ENCODE measurements at places on chromosomes 7 and 10.

- no peak for DNase-seq
Measured at GRCh38 chr10:84493361-84493760, 165.0 kb downstream of the CCSER2 start.

- DNase-seq = no peak
Measured at GRCh38 chr7:15678653-15679052, 7.8 kb downstream of the MEOX2 start.

GRCh38 chr10:116316503-116316902 is 7.7 kb upstream of the CCDC172 start:
- no peak for DNase-seq

DNA sequence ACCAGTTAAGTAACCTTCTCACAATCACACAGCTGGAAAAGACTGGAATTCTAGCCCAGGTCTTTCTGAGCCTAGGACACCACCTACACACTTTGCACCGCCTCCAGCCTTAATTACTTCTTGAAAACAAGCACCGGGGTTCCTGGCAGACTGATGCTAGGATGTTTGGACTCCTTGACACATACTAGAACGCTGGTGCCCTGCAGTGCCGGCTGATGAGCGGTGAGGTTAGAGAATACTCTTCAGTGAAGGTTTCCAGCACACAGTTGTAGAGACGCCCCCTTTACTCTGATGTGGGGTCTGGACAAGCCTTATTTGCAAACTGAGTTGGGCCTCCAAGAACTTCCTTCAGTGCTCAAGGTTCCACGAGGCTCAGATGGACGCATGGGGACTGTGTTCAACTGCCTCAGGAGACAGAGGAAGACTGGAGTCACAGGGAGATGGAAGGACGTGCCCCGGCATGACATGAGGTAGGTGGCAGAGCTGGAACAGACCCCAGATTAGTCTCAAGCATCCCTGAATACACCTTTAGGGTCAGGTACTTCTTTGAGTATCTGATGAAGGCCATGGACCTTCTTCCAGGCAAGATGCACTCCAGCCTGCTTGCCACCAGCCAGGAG is 89.6 kb downstream of the COBL start:
- DNase-seq = no peak

DNA sequence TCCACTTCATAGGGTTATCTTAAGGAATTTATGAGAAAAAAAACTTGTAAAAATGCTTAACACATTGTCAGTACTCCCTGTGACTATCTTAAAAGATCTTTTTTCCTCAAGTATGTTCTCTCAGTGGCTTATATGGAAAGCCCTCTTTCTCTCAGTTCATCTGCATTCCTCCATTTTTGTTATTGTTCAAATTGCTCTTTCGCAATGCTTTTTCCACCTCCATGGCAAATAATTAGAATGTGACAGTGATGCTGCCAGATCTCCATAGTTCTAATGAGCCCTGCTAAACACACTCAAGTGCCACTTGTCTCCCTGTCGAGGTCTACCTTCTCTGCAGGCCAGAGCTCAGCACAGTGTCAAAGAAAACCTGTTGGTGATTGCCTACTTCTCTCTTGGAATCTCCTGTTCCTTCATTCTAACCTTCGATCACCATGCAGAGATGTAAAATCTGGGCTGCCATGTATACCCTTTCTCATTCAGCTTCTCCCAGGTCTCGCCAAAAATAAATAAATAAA is 37.2 kb upstream of the ABCB5 start:
- DNase-seq = no peak

- DNase-seq = no peak
Measured at GRCh38 chr7:121689749-121690148, 183.2 kb upstream of the PTPRZ1 start.

DNA sequence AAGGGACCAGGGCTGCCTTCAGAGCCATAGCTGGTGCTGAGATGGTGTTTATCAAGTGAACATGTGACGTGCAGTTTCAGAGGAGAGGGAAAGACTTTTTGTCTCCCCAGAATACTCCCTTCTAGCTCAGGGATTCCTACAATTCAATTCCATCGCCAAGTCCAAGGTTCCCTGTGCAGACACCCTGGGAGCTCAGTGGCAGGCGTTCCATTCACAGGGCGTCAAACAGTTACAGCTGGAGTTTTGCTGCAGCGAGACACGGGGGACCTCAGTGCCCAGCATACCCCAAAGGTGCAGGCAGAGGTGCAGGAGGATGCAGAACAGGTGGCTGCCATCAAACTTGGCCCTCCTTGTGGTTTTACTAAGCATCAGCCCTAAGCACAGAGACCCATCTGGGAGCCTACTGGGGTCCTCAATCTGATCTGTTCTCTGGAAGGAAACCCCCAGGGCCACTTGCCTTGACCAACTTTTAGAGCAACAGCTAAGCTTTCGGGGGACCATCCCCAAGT is 846 bp upstream of the CALML5 start:
- DNase-seq = no peak

GRCh38 chr10:24901686-24902399 is 50.6 kb downstream of the PRTFDC1 start:
- peak; percentile 61 for DNase-seq

DNA sequence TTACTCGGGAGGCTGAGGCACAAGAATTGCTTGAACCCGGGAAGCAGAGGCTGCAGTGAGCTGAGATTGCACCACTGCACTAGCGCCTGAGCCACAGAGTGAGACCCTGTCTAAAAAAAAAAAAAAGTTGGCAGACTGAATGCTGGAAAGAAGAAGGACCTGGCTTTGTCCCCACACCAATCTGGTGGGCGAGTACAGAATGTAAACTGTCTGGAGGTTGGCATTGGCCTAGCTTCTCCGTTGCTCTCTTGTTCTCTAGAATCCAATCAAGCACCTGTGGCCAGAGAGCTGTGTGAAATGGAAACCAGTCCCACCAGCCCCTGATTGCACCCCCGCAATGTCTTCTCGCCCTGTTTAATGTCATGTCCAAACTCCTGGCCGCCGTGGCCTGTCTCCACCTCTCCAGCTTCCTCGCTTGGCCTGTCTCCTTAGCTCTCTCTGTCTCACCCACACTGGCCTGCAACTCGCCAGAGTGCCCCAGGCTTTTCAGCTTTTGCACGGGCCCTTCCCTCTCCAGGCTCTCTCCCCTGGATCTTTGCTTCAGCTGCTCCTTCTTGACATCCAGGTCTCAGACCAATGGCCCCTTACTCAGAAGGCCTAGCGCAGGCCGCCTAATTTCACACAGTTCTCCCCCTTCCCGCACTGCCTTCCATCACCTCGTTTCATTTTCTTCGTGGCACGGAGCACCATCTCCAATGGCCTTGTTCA is 670 bp upstream of the AGK start:
- peak; percentile 4 for DNase-seq

- DNase-seq = no peak
Measured at GRCh38 chr10:120229641-120230040, 227.4 kb upstream of the PLPP4 start.

DNA sequence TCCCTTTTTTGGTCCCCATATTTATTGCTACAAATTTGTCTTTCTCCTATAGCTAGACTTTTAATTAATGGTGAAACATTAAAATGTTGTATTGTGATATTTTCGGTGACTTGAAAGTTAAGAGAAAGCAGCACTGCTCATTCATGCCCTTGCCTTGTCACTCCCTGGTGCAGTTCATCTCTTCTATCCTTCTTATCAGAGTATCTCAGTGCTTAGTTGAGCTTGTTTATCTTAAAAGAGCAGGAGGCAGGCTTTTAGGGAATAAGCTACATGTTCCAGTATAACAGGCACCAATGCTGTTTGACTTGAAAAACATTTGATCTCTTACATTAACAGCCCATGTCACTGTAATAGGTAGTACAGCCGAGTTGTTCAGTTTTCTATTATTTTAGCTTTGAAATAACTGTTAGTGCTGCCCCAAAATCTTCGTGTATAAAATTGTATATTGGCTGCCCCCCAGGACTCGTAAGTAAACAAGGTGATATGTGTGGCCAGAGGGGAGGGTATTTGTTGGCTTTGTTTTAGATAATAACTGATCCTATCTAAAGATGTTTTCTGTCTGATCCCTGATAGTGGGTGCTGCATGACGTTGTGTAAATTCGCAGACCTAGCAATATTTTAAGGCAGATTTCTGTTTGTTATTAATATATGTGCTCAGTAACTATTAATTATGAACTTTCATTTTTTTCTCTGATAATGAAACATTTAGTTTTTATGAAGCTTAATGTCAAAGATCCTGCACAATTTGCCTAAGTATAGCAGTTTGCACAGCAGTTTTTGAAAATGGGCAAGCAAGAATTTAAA is 96.5 kb downstream of the BTRC start:
- DNase-seq = no peak

DNA sequence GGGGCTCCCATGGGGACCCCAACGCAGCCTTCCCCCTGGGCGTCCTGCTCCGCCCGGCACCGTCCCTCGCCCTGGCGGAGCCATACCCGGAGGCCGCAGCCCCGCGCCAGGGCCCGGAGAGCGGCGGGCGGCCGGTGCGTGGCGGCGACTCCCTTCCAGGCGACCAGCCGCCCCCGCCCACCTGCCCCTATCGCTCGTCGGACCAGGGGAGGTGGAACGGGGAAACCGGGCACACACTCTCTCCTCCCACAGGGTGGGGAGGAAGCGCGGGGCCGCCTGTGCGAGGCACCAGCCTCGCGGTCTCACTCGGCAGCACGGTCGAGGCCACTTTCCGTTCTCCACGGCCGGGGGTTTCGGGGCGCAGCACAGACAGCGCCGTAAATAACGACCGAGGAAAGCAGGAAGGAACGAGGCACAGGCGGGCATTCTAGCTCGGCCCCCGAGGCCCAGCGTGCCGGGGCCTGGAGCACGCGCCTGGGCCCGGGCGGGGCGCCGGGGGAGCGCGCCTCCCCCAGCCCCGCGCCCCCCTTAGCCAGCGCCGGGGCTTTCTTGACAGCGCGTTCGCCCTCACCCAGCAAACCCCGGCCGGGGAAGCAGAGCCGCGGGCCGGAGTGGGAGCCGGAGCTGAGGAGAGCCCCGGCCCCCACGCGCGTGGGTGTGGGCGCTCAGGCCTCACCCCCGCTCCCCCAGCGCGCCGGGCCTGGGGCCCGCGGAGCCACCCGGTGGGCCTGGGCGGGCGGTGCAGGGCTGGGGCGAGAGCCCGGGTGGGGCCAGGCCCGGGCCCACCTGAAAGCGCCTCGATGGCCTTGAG is 936 bp downstream of the IGF2BP3 start:
- no peak for DNase-seq

DNA sequence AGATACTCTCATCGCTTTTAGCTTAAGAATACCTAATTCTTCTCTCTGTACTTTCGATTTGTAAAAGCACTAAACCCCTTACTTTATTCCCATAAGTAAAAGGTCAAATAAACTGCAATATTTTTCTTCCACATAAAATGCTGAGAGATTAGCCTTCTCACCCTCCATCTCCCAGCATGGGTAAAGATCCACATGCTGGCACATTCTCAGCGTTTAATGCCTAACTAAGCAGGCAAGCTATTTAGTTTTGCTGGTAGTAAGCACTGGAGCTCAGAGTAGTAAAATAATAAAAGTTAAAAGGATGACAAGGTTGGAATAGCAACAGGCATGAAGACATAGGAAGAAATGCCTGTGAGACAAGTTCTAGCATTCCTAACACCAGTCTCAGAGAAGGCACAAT is 65.9 kb upstream of the NEBL start:
- DNase-seq = no peak

DNA sequence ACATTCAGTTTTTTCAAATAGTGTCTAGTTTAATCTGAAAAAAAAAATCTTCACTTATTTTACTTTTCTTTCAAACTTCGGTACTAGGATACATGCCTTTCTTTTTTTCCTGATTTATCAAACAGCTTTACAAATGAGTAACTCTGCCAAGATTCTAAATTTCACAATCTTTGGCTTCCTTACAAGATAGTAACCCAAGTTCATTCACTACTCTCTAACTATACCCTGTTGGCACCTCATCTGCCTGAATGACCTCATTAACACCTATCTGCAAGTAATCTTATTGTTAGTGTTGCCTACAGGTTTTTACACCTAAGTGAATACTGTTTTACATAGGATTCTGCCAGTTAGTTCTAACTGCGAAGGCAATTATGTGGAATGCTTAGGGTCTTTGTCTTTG is 159.8 kb downstream of the FOXP2 start:
- DNase-seq = no peak

GRCh38 chr7:152780935-152781334 is 21.4 kb downstream of the ACTR3B start:
- DNase-seq = no peak

DNA sequence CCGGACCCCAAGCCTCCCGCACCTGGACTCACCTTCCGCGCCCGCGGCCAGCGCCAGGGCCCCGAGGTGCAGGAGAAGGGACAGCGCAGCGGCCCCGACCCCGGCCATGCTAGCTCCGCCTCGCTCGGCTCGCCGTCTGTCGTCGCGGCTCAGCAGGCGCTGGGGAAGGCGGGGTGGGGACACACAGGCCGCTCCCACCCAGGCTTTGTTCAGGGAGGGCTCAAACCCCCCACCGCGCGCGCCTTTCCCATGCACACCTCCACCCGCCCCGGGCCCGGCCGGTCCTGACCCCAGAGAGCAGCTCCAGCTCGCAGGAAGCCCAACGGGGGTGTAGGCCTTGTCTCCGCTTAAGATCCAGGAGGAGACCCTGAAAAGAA is at the start of gene KCP:
Gene KCP, minus strand, starts transcription at position 141 of the 377 bp plus-strand sequence. Its CDS starts 33 bp downstream, at position 108.
- DNase-seq = no peak

DNA sequence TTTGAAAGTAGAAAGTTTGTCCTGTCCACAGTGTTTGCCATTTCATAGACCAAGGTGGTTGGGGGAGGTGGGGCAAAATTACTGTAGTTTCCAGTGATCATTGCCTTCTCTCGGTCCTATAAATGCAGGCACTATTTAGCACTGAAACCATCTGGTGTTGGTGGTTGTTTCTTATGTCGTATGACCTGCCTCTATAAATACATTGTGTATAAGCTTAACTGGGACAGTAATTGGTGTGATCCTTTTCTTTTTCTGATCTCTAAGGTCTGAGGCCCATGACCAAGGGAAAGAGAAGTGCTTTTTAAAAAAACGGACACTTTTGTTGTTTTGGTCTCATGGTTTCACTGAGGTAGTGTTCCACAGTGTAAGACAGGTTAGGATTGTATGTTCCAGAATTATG is 63.1 kb downstream of the AUTS2 start:
- no peak for DNase-seq

DNA sequence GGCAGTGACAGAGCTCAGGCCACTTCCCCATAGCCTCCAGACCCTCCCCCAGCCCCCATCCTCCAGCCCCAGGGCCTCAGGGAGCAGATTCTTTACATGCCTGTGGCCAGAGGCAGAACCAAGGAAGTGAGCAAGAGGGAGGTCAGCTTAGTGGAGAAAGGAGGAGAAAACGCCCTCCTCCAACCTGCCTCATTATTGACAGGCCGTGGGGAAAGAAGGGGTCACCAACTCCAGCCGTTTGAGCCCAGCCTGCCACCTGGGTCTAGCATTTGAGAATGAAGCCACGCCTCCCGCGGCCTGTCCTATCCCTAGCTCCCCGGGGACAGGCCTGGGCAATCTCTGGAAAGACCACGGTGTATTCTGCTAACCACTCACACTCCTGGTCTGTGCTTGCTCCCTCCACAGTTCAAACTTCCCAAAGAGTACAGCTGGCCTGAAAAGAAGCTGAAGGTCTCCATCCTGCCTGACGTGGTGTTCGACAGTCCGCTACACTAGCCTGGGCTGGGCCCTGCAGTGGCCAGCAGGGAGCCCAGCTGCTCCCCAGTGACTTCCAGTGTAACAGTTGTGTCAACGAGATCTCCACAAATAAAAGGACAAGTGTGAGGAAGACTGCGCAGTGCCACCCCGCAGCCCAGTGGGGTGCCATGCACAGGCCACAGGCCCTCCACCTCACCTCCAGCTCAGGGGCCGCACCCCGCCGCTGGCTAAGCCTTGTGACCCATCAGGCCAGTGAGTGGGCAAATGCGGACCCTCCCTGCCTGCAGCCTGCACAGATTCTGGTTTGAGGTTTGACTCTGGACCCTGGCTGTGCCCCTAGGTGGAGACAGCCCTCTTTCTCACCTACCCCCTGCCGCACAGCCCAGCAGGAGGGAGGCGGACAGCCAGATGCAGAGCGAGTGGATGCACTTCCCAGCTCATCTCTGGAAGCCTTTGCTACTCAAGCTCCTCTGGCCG is 14.3 kb upstream of the TRIM8 start:
- no peak for DNase-seq

Data from putamen (tissue), 1 donor.